ENCODE measurements at places on chromosomes 12 and 14. TPM values are rescaled to one million over a fixed set of nuclear protein-coding genes. Genes with fewer than 3 reads are reported as not detected.

The CEP170B gene
- total RNA-seq: 30.3 TPM

The CEBPE gene
- total RNA-seq: 0.11 TPM

The RTL1 gene
- not detected for total RNA-seq

- DNase-seq: no peak
Measured at GRCh38 chr12:52614381-52615207, 3.8 kb downstream of the KRT73 start.

GRCh38 chr12:131851741-131852550, 23.8 kb downstream of the MMP17 start:
- no peak for DNase-seq

DNA sequence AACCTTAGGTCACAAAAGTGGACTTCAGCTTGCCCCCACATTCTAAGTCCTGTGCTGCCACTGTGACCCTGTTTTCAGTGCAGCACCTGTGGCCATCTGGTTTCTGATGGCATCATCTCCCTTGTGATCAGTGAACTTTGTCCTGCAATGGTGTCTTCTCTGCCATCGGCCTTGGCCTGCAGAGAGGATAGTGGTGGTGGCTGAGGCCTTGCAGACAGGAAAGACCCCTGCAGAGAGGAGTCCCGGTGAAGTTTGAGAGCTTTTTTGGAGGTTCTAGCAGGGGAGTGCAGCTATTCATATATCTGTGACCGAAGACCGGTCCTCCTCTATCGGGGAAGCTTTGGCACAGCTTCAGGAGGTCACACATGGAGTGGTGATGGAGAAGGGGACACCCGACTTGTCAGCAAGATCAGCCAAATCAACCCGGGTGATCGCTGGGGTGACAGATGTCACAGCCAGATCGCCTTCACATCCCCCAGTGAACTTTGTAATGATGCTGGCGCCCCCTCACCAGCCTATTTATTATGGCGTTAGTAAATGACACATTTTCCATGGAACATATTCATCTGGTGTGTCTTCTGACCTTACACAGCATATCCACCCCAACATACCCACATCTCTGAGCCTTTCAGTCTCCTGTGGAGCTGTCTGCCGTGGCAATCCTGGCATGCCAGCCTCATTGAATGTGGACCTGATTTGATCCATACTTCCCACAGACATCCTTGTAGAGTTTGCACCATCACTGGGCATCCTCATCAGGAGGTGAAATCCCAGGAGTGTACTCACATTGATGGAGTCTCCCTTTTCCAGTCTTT, 136.1 kb downstream of the PAPOLA start:
- no peak for DNase-seq
